Foreskin keratinocyte (primary cell): ENCODE measurements at places on chromosomes 12 and 14. TPM values are rescaled to one million over a fixed set of nuclear protein-coding genes. Genes with fewer than 3 reads are reported as not detected.

SLC17A8 gene
- not detected in 2 replicates for total RNA-seq

DPPA3 gene
- total RNA-seq, result not detected in 2 replicates

TPH2 gene
- not detected in 2 replicates for total RNA-seq

CLEC4C gene
- total RNA-seq, result not detected in 2 replicates

ABCC9 gene
- total RNA-seq, result 0.03 and 0.04 TPM in 2 replicates

FAM181A gene
- not detected in 2 replicates for total RNA-seq

CIT gene
- 25.7 and 26.9 TPM in 2 replicates for total RNA-seq

A2M gene
- 0.10 TPM in 1 of 2 replicates, not detected in the other for total RNA-seq

LMNTD1 gene
- total RNA-seq, result not detected in 2 replicates

SOAT2 gene
- not detected in 2 replicates for total RNA-seq

ARHGAP9 gene
- 0.10 TPM in 1 of 2 replicates, not detected in the other for total RNA-seq

RDH12 gene
- total RNA-seq, result 0.07 TPM in 1 of 2 replicates, not detected in the other

RND1 gene
- total RNA-seq, result 0.07 and 0.11 TPM in 2 replicates

GNPNAT1 gene
- 41.1 and 41.7 TPM in 2 replicates for total RNA-seq

SYCP3 gene
- total RNA-seq, result 0.07 and 0.17 TPM in 2 replicates

KRT75 gene
- 4.7 and 7.5 TPM in 2 replicates for total RNA-seq

REP15 gene
- total RNA-seq, result 3.4 TPM in 2 replicates

WSCD2 gene
- not detected in 2 replicates for total RNA-seq

PAX9 gene
- 0.03 and 0.18 TPM in 2 replicates for total RNA-seq

SERPINA10 gene
- not detected in 2 replicates for total RNA-seq

ANKRD33 gene
- not detected in 2 replicates for total RNA-seq

PLXNC1 gene
- 0.18 and 0.88 TPM in 2 replicates for total RNA-seq

TMTC2 gene
- total RNA-seq, result 2.7 and 3.4 TPM in 2 replicates

PLA2G1B gene
- not detected in 2 replicates for total RNA-seq

HOXC11 gene
- total RNA-seq, result 4.9 and 6.3 TPM in 2 replicates

KCNJ8 gene
- not detected in 2 replicates for total RNA-seq

CNIH1 gene
- 117 and 119 TPM in 2 replicates for total RNA-seq

SIX1 gene
- not detected in 2 replicates for total RNA-seq

GPR132 gene
- total RNA-seq, result not detected in 2 replicates

TAS2R42 gene
- not detected in 2 replicates for total RNA-seq

TMEM119 gene
- total RNA-seq, result not detected in 2 replicates

ARPC3 gene
- total RNA-seq, result 337 and 365 TPM in 2 replicates

OR4E2 gene
- total RNA-seq, result not detected in 2 replicates
